ENCODE measurements at places on chromosomes 3 and 15.
A peak's percentile ranks its signal among the peaks of the same experiment; 100 is the strongest.

DNA sequence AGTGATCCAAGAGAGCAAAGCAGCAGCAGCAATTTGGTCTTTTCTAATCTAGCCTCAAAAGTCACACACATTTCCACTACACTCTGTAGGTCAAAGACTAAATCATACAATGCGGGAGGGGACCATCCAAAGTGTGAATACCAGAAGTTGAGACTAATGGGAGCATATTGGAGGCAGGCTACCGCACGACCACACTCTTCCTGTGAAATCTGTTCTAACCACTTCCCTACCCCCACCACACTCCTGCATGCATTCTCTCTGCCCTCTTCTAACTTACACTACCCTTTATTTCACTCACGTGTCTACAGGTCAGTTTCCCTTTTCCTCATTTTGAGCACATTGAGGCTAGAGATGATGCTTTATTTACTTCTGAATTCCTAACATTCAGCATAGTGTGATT is 23.7 kb upstream of the PRTG start:
- no peak for DNase-seq

GRCh38 chr3:135023996-135024658 is 229.1 kb downstream of the EPHB1 start:
- no peak for DNase-seq

- DNase-seq: no peak
Measured at GRCh38 chr3:127792541-127793292, 29.6 kb downstream of the MGLL start.

DNA sequence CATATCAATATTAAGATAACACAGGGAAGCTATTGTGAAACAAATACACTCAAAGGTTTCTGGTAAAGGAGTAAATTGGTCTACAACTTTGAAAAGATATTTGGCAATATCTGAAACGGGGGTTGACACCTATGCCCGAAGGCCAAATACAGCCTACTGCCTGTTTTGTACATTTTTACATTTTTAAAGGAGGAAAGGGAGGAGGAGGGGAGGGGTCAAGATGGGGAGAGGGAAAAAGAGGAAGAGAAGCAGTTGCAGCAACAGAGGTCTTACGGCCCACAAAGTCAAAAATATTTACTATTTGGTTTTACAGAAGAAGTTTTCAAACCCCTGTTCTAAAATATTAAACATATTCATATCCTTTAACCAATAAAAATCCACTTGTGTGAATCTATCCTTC is 94.2 kb downstream of the FMN1 start:
- DNase-seq: no peak

- no peak for DNase-seq
Measured at GRCh38 chr3:48776854-48777253, 59.8 kb upstream of the IP6K2 start.

GRCh38 chr3:8987645-8988383 is 24.5 kb upstream of the RAD18 start:
- DNase-seq: peak; percentile 57

GRCh38 chr3:152356870-152357276 is 88.1 kb downstream of the MBNL1 start:
- DNase-seq: no peak

DNA sequence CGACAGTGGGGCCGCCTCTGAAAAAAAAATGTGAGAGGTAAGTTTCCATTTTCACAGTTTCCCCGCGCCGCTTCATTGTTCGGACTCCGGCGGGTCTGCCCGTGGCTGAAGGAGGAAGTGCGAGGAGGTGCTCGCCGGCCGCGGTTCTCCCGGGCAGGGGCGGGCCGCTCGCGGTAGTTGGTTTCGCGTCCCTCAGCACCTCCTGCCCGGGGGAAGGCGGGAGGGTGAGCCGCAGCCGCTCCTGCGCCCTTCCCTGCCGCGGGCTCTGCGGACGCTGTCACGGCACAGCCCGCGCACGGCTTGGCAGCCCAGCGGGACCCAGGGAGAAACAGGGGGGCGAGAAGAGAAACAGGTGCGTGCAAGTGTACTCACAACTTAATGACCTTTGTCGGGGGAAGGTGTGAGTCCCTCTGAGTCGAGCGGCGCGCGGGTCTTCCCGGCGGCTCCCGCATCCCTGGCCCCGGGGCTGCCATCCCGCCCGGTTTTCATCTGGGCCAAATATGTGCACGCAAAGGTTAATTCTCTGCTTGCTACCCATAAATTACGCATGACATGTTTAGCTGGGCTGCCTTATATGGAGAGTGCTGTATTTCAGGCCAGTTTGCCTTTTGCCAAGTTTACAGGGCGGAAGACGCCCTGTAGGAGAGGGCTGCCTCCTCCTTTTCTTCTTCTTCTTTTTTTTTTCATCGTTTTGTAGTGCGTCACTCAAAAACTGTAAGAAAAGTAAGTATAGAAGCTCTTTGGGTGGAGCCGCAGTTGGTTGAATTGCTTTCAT is 514 bp downstream of the MBNL1 start:
- peak; percentile 77 for DNase-seq

DNA sequence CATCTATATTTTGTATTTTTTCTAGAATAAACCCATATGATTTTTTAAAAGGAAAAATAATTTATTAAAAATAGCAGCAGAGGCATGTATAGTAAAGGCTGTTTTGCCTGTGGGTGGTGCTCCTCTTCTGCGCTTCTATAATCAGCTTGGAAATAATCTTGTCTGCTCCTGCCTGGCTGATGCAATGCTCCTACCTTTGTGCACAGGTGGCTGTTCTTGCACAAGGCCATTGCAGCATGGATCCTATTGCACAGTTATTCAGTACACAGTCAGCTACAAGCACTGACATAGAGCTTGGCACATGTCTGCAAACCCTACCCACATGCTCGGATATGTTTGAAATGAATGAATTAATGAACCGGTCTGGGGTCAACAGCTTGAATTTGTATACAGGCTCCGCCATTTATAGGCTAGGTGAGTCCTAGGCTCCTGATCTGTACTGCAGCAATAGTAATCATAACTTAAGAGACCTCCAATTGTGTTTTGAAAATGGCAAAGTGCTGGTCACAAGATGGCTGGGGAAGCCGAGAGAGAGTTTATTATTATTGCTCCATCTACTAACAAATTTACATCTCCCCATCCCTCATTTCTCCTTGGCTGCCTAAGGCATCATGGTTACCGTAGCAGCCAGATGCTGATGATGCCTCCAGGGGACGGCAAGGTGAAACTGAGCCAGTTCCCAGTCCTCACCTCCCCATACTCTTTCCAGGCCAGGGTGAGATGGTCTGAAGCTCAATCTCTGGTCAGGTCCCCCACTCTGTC is 532 bp upstream of the RTP1 start:
- no peak for DNase-seq

DNA sequence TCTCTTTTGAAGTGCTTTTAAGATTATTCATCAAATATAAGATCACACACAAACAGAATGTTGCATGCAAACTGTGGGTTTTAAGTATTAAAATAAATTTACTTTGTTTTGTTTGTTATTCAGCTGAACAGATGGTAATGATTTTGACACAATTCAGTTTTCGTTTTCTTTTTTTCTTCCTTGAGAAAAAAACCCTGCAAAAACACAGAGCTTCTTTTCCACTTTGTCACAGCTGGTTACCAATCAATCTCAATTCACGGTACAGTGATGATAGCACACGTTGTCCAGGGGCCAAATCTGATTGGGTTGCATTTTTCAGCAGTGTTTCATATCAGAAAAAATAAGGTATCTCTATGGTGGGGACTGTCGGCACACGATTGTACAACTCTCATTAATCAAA is 473.6 kb downstream of the ROBO2 start:
- no peak for DNase-seq

DNA sequence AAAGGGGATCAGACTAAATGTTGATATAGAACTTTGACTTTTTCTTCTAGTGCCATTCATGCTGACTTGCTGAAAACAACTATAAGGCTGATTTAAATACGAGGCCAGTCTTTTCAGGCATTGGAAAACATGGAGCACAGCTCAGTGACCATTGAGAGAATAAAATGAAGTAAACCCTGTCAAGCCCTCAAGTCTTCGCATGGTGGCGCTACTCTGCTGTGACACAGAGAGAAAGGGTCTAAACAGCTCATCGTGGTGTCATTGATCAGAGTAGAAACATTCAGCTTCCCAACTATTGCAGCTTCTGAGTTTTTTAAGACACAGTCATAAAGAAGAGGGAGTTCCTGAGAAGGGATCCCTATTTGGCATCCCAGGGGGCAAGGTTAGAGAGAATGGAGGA is 716.2 kb downstream of the DIPK2A start:
- no peak for DNase-seq

DNA sequence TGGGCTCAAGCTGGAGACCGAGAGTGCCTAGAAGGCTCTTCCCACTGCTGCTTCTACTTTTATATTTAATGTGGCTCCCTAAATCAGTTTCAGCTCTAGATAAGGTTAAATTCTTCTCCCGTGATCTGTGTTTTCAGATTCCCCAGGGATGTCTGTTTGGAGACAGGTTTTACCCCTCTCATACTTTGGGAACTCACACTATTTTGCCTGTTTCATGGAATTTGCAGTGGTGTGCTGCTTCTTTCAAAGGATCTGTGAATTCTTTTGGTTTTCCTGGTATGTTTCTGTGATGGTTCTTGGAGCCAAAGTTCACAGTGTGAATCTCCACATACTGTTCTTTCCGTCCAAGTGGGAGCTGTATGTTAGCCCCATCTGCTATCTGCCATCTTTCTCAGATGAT is 238.3 kb upstream of the SLITRK3 start:
- DNase-seq: no peak

DNA sequence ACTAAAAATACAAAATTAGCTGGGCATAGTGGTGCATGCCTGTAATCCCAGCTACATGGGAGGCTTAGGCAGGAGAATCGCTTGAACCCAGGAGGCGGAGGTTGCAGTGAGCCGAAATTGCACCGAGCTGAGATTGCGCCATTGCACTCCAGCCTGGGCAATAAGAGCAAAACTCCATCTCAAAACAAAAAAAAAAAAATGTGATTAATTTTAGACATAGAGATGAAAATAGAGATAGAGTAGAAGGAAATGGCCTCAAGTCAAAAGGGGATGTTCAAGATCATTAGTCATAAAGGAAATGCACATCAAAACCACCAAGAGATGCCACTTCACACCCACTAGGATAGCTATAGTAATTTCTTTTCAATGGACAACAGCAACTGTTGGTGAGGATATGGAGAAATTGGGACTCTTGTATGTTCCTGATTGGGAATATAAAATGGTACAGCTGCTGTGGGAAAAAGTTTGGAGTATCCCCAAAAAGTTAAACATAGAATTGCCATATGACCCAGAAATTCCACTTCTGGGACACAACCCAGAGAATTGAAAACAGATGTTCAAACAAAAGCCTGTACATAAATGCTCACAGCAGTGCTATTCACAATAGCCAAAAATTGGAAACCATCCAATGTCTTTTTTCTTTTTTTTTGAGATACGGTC is 55.4 kb downstream of the ABHD2 start:
- peak; percentile 30 for DNase-seq

All from CD4-positive, alpha-beta T cell treated with Interleukin-12 subunit alpha and Interleukin-12 subunit beta, for 1 hour (primary cell).